ENCODE measurements at places on chromosomes 3 and 15. TPM values are rescaled to one million over a fixed set of nuclear protein-coding genes. Genes with fewer than 3 reads are reported as not detected.

The CRABP1 gene
- not detected for total RNA-seq

The CHRNA5 gene
- 7.7 TPM for total RNA-seq

The FGD5 gene
- not detected for total RNA-seq

The AGBL1 gene
- total RNA-seq = 0.14 TPM

The RSL24D1 gene
- total RNA-seq = 94.0 TPM

The GRK7 gene
- total RNA-seq = not detected

DNA sequence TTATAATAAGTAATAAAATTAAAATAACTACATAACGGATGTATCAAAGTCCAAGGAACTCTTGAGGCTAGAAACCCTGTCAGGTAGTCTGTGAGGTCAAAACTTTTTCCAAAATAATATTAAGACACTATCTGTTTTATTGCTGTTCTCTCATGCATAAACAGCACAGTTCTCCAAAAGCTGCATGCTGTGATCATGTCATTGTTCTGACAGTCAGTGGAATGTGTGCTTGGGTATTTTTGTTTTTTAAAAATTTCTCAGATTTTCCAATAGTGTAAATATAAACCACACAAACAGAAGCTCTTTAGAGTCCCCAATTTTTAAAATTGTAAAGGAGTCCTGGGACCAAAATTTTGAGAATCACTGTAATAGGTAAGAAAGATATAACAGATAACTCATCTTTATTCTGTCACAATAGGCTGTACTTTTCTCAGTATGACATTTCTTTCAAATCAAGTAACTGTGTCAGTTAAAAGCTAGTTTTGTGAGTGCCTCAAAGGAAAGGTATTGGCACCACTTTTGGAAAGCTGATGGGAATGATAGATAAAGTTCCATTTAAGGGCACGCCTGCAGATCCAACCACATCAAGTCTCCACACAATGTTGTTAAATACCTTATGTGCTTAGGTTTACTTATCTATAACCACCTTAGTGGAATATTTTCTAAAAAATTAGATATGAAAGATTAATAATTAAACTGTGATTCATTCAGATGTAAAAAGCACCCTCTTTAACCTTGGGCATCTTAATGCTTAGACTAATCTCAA lies 49.3 kb downstream of the CEP152 start:
- no peak for DNase-seq

DNA sequence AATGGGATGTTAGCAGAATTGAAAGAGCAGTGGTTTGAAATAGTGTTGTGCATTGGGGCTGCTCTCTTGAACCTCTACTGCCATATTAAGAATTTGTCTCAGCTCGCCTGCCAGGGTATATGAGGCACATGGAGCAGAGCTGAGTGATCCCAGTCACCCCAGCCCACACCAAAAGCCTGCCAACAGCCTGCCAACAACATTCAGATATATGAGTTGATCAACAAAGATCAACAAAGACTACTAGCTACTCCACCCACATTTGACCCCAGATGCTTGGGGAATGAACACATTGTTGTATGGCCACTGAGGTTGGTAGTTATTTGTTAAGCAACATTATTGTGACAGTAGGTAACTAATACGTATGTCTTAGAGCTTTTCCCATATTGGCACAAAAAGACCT lies 570.9 kb upstream of the IL12A start:
- no peak for DNase-seq

DNA sequence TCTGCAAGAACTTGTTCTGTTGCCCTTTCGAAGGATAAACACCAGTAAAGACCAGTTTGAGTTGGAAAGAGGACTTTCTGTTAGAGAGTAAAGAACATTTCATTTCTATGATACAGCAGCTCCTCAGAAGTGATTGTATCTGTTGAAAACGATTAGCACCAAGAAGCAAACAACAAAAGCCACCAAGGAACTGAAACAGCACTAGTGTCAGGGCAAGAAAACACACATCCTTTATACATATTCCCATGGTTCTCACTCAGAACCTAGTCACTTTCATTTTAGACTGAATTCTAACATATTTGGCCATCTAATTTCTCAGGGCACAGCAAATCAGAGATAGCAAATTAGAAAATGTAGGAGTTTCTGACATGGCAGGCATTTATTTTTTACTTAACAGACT lies 116.1 kb downstream of the ATP1B3 start:
- DNase-seq = no peak

DNA sequence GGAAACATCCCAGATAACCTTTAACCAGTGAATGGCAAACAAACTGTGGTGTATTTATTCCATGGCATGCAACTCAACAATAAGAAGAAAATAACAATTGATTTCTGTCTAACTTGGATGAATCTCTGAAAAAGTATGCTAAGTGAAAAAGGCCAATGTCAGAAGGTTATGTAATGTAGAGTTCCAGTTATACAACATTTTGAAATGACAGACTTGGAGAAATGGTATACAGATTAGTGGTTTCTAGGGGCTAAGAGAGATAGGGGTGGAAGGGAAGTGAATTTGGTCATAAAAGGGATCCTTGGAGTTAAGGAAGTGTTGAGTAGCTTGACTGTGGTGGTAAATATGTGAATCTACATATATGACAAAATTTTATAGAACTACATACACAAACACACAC lies 269.4 kb upstream of the SUCLG2 start:
- no peak for DNase-seq

- no peak for DNase-seq
These were observed 28.6 kb downstream of the SOX14 start for GRCh38 chr3:137792626-137793271.

DNA sequence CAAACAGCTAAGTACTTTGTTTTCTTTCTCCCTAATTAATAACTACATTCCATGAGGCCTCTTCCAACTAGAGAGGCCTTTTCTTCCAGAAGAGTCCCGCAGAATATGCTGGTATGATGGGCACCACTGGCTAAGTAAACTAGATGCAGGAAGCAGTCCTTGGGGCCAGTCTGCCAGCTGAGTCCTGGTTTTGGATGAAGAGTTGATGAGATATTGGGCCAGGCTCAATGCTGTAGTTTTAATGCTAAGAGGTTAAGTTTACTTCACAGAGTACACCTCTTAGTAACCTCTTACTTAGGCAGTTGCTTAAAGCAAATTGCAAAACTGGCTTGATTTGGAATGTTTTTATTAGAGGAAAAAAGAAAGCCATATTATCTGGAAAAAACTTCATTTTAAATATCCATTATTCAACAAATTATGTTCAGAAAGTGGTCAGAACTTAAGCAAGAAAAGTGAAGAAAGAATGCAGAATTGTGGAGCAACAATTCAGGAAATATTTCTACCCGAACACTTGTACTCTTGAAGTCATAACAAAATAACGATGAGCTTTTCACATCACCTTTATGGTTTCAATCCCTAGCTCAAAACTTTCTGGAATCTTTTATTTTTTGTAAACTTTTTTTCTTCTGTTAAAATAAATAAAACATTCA lies 178.4 kb upstream of the CDIN1 start:
- DNase-seq = no peak

GRCh38 chr15:78660584-78660983 lies 19.6 kb upstream of the CHRNB4 start:
- DNase-seq = no peak

DNA sequence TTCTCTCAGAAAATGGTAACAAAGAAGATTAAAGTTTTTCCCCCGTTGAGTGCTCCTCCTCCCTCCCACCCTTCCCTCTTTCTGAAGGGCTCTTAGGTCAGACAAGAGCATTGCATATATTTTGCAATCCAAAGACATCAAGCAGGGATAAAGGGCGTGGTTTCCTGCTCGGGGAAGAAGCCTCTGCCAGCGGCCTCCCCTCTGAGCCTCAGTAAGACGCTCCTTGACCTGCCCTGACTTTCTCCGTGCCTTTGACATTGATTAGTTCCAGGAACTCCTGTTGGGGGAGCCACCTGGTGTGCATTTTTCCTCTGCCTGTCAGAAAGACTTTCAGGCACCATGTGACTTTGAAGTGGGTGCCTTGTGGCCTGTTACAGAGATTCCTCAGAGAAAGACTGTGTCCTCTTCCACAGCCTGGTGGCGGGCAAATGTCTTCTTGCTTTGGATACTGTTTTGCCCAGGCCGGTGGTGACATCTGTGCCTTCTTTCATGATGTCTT lies 87.2 kb upstream of the TBL1XR1 start:
- peak; percentile 9 for DNase-seq

- DNase-seq = no peak
These were observed 37.6 kb upstream of the RHCG start for GRCh38 chr15:89533861-89534544.

GRCh38 chr3:124300416-124300815 lies 308.5 kb upstream of the ROPN1 start:
- DNase-seq = no peak

- DNase-seq = no peak
These were observed 129.2 kb upstream of the CBLB start for GRCh38 chr3:105997800-105998526.

- DNase-seq = no peak
These were observed 183.3 kb downstream of the NR1D2 start for GRCh38 chr3:24128199-24129005.

DNA sequence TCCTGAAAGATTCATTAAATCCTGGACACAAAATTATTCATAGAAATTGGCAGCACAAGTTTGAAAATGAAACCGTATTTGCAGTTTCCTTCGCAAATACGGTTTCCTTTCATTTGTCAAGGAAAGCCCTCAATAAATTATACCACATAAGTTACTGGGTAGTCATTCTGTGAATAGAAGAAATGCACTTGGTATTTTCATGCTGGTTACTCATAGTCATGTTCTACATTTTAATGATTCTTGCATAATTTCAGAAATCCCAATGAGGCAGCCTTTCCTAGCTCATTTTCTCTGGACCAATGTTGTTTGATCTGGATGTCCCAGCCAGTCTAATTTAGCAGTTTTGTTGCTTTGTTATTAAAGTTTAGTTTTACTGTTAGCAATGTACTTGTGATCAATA lies 43.2 kb downstream of the MINAR1 start:
- DNase-seq = no peak

- DNase-seq = no peak
These were observed 64.5 kb downstream of the TCF12 start for GRCh38 chr15:56982987-56983386.

GRCh38 chr3:55678546-55679216 lies 191.6 kb upstream of the WNT5A start:
- no peak for DNase-seq
